ENCODE measurements at places on chromosomes 2 and 18. TPM values are rescaled to one million over a fixed set of nuclear protein-coding genes. Genes with fewer than 3 reads are reported as not detected.
A peak's percentile ranks its signal among the peaks of the same experiment; 100 is the strongest.

DNA sequence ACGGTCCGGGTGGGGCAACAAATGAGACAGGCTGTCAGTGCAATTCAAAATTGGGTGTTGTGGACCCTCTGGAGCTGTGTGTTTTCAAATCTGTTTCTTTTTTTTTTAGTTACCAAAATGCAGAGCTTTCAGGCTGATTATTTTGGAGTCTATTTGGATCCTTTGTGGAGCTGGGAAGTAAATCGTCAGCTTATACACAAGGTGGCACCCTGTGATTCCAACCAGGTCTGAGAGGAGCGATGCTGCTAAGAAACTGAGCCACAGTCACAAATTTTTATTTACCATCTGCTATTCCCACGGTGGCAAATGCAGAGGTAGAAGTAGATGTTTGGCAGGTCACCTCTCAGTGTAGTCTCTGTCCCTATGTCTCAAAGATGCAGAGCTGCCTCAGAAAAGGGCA lies 3.8 kb upstream of the EPC2 start:
- DNase-seq: peak; percentile 23

GRCh38 chr2:84223191-84223590 lies 235.9 kb downstream of the SUCLG1 start:
- DNase-seq: no peak

DNA sequence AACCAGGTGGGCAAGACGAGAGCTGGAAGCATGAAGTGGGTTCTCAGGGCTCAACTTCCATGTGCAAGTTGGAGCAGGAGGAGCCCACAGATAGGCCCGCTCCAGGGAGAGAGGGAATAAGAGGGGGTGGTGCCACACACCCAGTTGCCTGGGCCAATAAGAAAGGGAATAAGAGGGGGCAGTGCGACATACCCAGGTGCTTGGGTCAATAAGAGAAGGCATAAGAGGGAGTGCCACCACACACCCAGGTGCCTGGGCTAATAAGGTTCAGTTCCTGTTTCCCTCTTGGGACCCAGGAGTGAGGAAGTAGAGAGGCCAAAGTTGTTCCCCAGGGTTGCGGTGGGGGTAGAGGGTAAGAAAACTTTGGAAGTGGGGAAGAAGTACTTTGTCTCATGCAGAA lies 127.5 kb downstream of the LAMA3 start:
- no peak for DNase-seq

GRCh38 chr2:1022178-1022577 lies 71.5 kb downstream of the SNTG2 start:
- DNase-seq: no peak

DNA sequence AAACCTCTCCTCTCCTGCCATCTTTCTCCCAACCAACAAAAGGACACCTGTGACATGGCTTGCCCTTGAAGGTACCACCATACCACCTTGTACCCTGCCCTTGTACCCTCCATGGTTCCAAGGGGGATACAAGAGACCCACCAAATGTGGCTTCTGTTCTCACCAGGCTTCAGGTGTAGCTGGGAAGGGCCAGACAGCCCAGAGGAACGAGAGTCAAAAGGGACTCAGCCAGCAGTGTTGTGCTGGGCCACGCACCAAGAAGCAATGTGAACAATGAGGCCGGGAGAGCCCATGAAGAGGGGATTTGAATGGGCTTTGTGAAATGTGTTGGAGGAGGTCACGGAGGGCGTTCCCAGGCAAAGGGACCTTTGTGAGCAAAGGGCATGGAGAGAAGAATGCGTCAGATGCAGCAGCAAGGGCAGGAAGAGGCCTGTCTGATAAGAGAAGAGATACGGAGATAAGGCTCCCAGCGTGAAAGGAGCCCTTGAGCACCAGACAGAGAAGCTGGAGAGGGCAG lies 48.6 kb downstream of the PLB1 start:
- DNase-seq: no peak

- DNase-seq: no peak
Measured at GRCh38 chr2:153823880-153824279, 47.8 kb upstream of the GALNT13 start.

The MAP3K19 gene
- total RNA-seq: not detected

The NRBP1 gene
- 162 TPM for total RNA-seq
